Stimulated activated CD8-positive, alpha-beta memory T cell treated with anti-CD3 and anti-CD28 coated beads, Interleukin-15, amount 100 ng/mL, for 24 hours (primary cell): ENCODE measurements at places on chromosomes 7 and 10.

DNA sequence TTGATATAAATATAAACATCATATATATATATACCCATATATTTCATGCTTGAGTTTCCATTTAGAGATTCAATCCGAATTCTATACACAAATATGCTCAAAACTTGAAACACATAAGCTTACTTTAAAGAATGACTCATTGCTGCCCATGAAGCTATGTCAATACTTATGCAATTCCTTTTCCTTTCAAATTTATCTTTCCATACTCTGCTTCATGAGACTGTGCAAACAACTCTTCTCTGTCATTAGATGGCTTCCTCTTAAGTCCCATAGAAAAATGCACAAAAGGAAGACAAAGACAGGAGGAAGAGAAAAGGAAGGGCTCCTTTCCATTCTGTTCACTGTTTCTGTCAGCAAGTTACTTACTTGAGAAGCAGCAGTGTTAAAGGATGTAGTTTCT is 895.7 kb upstream of the SORCS1 start:
- no peak for DNase-seq

GRCh38 chr10:18456984-18457383 is 194.4 kb downstream of the NSUN6 start:
- no peak for DNase-seq

DNA sequence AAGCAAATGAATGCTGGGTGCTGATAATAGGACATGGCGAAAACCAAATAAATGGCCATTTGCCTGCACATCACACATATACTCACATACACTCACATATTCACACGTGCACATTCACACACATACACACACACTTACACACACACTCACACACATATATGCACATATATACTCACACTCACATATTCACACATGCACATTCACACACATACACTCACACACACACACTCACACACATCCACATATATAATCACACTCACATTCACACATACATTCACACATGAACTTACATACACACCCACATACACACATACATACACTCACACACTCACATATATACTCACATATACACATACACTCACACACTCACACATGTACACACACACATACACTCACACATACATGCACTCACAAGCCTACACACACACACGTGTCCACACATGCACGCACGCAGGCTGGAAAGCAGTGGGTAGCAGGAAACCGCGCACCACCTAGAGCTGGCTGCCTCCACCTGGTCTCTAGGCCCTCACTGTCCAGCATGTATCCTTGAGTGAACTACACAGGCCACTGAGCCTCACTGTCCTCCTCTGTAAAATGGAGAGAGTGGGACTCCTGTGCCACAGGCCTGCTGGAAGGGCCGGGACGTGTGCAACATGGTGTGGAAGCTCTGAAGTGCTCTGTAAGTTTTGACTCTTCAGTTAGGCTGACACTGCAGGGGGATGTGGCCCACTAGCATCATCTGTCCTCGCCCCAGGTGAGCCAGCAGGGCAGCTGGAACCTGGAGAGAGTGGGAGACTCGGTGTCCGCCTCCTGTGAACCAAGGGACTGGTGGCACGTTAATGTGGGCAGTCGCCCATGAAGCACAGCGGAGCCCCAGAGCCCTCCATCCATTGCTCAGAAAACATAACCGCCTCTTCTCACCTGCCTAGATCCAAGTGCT is 14.9 kb downstream of the TMEM72 start:
- DNase-seq = no peak

DNA sequence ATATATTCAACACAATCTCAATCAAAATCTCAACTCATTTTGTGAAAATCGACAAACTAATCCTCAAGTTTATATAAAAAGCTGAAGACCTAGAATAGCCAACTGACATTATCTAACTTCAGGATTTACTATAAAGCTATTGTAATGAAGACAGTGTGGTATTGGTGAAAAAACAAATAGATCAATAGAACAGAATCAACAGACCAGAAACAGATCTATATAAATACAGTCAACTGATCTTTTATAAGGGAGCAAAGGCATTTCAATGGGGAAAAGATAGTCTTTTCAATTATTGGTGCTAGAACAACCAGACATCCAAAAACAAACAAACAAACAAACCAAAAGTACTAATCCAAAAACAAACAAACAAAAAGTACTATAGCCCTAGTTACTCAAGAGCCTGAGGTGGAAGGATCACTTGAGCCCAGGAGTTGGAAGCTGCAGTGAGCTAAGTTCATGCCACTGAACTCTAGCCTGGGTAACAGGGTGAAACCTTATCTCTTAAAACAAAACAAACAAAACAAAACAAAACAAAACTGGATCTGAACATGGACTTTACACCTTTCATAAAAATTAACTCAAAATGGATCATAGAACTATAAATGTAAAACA is 26.6 kb upstream of the AKR1D1 start:
- no peak for DNase-seq

- DNase-seq = no peak
These were observed 258.2 kb downstream of the KIF20B start for GRCh38 chr10:89959433-89960110.

- DNase-seq = no peak
These were observed 83.2 kb upstream of the PRR15 start for GRCh38 chr7:29480451-29480850.

- DNase-seq = no peak
These were observed 162.8 kb downstream of the ELMO1 start for GRCh38 chr7:37285706-37286453.

DNA sequence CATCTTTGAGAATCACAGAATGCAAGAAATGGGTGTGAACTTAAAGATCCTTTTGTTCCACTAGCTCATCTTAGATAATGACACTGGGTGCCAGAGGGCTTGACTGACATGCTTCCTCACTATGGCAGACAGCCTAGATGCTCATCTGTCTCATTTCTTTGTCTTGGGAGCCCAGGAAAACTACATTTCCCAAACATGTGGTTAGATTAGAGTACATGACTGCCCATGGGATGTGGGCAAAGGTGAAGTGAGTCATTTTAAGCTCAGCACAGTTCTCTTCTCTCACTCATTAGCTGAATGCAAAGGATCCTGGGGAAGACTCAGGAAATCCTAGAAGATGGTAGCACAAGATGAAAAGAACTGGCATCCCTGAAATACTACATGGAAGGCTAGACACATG is 32.5 kb upstream of the TBX20 start:
- DNase-seq = no peak

DNA sequence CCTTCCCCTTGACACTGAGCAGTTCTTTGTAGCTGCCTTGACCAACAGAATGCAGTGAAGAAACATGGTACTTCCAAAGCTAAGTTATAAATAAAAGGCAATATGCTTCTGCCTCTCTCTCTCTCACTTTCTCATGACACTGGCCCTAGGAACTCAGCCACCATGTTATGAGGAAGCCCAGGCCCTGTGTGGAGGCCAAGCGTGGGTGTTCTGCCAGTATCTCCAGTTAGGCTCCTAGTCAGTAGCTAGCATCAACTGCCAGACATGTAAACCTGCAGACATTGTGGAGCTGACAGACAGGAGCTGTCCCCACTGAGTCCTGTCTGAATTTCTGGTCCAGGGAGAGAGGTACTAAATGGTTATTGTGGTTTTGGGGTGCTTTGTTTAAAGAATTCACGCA is 45.2 kb downstream of the TMEM209 start:
- no peak for DNase-seq

DNA sequence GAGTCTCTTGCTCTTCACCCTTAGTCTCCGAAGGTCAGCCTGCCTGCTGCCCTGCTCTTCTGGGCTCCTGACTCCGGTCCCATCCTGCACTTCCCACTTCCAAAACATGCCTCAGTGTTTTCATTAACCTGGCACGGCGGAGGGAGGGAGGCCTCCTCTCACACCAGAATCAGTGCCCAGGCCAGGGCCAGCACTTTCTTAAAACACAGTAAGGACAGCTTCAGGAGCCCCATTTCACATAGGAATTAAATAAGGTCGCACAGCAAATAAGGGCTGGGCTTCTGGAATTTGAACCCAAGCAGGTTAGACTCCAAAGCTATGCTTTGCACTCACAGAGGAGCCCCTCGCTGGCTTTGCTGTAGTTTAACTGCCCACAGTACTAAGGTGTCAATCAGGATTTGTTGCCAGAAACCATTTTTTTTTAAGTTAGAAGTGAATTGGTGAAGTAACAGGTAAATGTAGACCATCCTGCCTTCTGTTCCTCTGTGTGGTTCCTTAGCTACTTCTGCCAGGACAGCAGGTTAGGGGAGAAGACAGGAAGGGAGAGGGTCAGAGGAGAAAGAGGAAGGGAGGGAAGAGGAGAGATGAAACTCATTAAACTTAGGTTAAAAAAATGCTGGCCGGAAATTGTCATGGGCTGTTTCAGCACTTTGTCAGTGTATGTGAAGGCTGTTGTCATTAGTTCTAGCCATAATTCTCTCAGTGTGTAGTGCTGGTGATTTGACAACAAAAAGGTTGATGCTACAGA is 1.1 kb downstream of the RASSF4 start:
- no peak for DNase-seq

DNA sequence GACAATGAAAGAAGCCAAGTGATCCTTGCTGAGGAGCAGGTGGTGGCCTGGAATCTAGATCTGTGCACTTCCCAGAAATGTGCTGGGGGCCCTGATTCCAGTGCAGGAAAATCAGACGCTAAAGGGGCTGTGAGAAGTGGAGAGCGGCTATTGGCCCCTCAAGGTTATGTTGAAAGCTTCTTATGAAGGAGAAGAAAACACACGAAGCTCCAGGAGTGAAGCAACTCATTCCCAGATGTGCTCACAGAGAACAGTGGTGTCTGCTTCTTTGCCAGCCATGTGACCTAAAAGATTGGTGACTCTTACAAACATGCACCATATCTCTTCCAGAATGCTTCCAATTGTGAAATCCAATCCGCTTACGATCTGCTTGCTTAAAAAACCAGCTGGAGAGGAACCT is 679.3 kb upstream of the IGFBP3 start:
- DNase-seq = no peak

DNA sequence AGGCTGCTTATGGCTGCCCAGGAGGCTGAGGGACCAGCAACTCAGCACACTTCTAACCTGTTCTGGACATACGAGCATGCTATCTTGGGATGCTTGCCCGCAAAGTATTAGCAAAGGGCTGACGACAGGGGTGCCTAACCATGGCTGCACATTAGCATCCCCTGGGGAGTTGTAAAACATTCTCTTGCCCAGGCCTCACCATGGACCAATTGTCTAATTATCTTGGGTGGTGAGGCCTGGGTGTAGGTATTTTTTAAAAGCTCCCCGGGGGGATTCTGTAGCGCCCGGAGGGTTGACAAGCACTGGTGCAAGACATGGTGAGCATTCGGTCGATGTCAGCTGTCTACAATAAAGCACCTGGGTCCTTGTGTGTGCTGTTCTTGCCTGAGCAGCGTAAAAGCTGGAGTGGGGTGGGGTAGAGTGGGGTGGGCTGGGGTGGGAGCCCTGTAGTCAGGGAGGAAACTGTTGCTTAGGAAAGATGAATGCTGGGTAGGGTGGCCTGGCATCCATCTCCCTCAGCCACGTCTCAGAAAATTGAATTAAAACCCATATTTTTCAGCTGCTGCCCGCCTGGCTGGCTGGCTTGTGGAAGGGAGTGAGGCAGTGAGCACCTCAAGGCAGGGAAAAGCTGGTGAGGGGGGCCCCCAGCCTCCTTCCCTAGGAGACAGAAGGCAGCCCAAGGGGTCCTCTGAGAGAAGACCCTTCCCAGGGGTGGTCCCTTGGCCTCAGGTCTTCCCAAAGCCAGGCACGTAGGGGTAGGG is 2.9 kb upstream of the ADCYAP1R1 start:
- DNase-seq = no peak

- no peak for DNase-seq
These were observed 85.4 kb downstream of the UNCX start for GRCh38 chr7:1318051-1318450.

- DNase-seq = no peak
These were observed 15.1 kb downstream of the LSMEM1 start for GRCh38 chr7:112495810-112496462.

DNA sequence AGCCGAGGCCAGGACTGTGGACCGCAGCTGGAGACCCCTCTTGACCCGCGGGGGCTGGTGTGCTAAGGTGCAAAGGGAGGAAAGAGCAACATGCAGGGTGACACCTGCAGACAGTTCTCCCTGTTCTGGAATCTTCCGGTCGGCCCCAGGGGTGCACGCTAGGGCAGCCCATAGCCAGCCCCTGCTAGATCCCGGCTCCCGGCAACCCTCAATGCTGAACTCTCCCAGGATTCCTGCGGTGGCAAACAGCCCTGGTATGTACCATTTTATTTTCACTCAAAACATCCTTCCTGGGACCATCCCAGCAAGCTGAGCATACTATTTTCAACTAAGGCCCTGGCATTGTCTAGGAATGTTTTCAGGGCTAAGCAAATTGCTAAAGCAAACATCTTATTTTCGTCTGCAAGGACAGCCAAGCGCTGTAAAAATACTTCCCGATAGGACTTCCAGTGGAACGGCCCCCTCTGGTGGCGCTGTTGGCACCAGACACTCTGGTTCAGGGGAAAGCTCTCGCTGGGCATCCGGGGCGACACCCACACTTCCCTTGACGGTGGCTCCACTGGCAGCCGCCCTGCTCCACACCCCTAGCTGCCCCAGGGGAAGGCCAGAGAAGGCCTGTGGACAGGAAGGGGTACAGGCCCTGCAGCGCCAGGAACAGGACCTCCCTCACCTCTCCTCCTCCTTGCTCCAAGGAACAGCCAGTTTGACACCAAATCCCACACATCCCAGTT is 99.4 kb downstream of the CTBP2 start:
- peak; percentile 8 for DNase-seq

DNA sequence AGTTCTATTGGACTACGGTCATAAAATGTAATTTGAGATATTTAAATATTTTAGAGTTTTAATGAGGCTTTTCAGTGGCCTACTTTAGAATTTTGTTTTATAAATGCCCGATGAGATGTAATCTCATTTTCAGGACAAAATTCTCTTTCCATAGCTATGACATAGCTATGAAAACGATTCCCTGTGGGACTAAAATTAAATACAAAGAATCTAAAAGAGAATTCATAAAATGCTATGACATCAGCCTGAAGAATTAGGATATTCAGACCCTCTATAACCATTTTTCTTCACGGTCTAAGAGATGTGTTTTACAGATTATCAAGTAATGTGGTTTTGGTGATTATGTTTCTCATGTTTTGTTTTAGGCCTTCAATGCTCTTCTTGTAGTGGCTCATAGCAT is 48.2 kb upstream of the ODAD2 start:
- DNase-seq = no peak

- no peak for DNase-seq
These were observed 13.7 kb upstream of the HERC4 start for GRCh38 chr10:68088740-68089139.

- no peak for DNase-seq
These were observed 1053.9 kb downstream of the KCNMA1 start for GRCh38 chr10:76583711-76584161.

DNA sequence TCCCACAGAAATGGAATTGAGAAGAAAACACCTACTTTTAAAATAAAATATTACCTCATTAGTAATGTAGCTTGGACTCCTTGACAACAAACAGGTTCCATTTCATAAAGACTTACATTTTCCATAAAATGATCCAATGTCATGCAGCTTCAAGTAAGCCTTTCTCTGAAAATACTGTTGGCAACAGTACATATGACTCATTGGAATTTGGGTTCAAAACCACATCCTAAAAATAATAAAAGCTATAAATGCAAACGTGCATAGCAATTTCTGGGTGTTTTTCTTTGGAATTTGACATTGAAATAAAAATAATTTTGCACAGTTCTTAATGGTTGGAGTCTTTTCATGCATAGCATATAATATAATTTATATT is 47.9 kb downstream of the FHIP2A start:
- DNase-seq = no peak

GRCh38 chr7:21948887-21949540 is 3.3 kb upstream of the CDCA7L start:
- DNase-seq = no peak
